ENCODE measurements at places on chromosomes 4 and X.

- no peaks in the 10 kb centered on the region for H3K36me3 ChIP-seq
- H3K4me3 ChIP-seq = no peak overlapping the region
- H3K4me1 ChIP-seq = no peaks in the 10 kb centered on the region
- H3K27ac ChIP-seq = no peak overlapping the region
These were observed 160.4 kb upstream of the GPR101 start for GRCh38 chrX:137194164-137194563.

GRCh38 chr4:26124753-26125321 lies 196.0 kb upstream of the RBPJ start:
- H3K27me3 ChIP-seq = peaks cover 13% of the 10 kb centered on the region
- no peaks in the 10 kb centered on the region for H3K36me3 ChIP-seq
- no peak overlapping the region for H3K4me3 ChIP-seq
- DNase-seq = no peak
- no peak overlapping the region for H3K27ac ChIP-seq

GRCh38 chr4:106629268-106629625 lies 260.7 kb upstream of the GIMD1 start:
- H3K4me3 ChIP-seq = no peak overlapping the region
- no peaks in the 10 kb centered on the region for H3K27me3 ChIP-seq
- no peaks in the 10 kb centered on the region for H3K36me3 ChIP-seq
- H3K27ac ChIP-seq = no peak overlapping the region
- H3K4me1 ChIP-seq = no peaks in the 10 kb centered on the region
- DNase-seq = no peak

DNA sequence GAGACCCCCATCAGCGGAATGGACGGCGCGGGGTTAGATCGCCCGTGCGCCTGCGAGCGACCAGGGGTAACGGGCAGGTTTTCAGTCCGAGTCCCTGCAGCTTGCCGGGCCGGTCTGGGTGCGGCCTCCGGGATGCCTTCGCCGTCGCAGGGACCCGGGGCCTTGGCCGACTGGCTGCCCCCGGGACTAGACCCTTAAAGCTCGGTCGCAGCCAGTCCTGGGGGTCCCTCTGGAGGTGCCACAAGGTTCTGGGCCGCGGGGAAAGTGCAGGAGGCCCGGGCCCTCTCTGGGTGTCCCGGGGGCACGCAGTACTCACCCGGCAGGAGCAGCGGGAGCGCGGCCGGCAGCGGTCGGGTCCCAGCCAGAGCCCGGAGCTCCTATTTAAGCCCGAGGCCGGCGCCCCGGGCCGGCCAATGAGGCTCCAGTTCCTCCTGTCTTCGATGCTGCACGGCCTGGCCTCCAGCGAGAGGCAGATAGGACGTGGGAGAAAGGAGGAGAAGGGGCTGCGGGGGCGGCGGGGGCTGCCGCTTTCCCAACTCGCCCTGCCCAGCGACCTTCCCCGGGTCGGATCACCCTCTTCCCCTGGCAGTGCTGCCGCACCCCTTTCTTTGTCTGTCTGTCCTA lies at the start of gene SPON2:
Gene SPON2 (minus strand): TSS at position 356 of the 624 bp plus-strand sequence.
- no peak for DNase-seq
- peaks cover 25% of the 10 kb centered on the region for H3K36me3 ChIP-seq
- H3K4me1 ChIP-seq = peaks cover 33% of the 10 kb centered on the region
- H3K27ac ChIP-seq = peak within 1 kb of the TSS; percentile 73

- no peak overlapping the region for H3K4me3 ChIP-seq
- H3K4me1 ChIP-seq = peaks cover 6% of the 10 kb centered on the region
- DNase-seq = peak; percentile 71
- H3K27me3 ChIP-seq = no peaks in the 10 kb centered on the region
- peaks cover 10% of the 10 kb centered on the region for H3K36me3 ChIP-seq
- no peak overlapping the region for H3K27ac ChIP-seq
These were observed 135.5 kb downstream of the AFAP1 start for GRCh38 chr4:7803992-7804755.

- peak overlapping the region; percentile 83 for H3K4me3 ChIP-seq
- H3K27me3 ChIP-seq = no peaks in the 10 kb centered on the region
- H3K27ac ChIP-seq = peak overlapping the region; percentile 92
- peaks cover 14% of the 10 kb centered on the region for H3K4me1 ChIP-seq
- H3K36me3 ChIP-seq = peaks cover 21% of the 10 kb centered on the region
These were observed 866 bp upstream of the EMD start for GRCh38 chrX:154378059-154378798.

DNA sequence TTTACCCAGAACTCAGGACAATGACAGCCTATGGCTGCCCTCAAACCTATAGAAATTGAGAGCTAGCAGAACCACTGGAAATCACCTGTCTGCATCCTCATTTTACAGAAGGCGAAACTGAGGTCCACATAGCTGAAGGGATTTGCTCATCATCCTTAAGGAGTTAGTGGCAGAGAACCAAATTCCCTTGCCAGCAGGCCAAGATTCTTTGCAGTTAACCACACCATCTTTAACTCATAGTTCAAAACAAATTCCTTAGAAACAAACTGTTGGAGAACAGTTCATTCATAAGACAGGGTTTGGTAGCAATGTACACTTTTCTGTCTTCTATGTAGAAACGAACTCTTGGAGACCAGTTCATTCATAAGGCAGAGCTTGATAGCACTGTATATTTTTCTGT lies 37.9 kb upstream of the RAP2C start:
- no peak overlapping the region for H3K27ac ChIP-seq
- H3K4me1 ChIP-seq = no peaks in the 10 kb centered on the region
- H3K27me3 ChIP-seq = no peaks in the 10 kb centered on the region
- H3K4me3 ChIP-seq = no peak overlapping the region

GRCh38 chr4:123653236-123653635 lies 256.6 kb downstream of the SPRY1 start:
- H3K36me3 ChIP-seq = no peaks in the 10 kb centered on the region
- H3K27me3 ChIP-seq = no peaks in the 10 kb centered on the region
- no peaks in the 10 kb centered on the region for H3K4me1 ChIP-seq

GRCh38 chr4:59664771-59665170 lies 1535.4 kb upstream of the ADGRL3 start:
- no peaks in the 10 kb centered on the region for H3K27me3 ChIP-seq
- no peak for DNase-seq
- no peak overlapping the region for H3K4me3 ChIP-seq
- no peak overlapping the region for H3K27ac ChIP-seq
- no peaks in the 10 kb centered on the region for H3K36me3 ChIP-seq

DNA sequence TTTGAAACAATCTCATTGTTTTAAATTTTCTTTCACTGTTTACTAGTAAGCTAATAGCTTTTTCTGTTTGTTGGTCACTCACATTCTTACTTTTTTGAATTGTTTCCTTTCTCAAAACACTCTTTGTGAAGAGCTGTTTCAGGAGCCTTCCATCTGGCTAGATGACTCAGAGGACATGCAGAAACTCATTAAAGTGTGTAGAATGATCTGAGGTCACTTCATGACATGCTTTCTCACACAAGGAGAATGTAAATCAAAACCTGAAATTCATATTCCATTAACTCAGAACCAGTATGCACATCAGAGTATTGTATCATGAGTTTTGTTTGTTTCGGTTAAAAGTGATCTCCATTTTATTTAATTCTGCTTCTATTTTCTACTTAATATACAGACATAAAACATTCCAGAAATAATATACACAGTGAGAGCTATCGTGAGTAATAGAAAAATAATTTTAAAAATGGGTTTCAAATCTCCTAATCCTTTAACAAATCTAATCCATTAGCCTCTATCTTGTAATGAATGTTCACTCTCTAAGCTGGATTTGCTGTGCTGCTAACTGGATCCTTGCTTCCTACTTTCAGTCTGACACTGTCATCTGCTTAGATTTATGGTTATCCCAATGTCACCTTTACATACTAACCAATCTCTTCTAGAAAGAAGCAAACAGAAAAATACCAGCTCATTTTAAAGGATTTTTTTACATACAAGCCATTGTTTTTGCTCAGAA lies 449.6 kb downstream of the FSTL5 start:
- H3K36me3 ChIP-seq = peaks cover 2% of the 10 kb centered on the region
- no peaks in the 10 kb centered on the region for H3K4me1 ChIP-seq
- DNase-seq = no peak
- no peak overlapping the region for H3K4me3 ChIP-seq
- H3K27ac ChIP-seq = no peak overlapping the region
- H3K27me3 ChIP-seq = no peaks in the 10 kb centered on the region

GRCh38 chrX:53305219-53305995 lies 24.0 kb upstream of the IQSEC2 start:
- H3K27me3 ChIP-seq = no peaks in the 10 kb centered on the region
- DNase-seq = no peak
- H3K36me3 ChIP-seq = no peaks in the 10 kb centered on the region
- no peak overlapping the region for H3K27ac ChIP-seq
- no peak overlapping the region for H3K4me3 ChIP-seq
- H3K4me1 ChIP-seq = no peaks in the 10 kb centered on the region

DNA sequence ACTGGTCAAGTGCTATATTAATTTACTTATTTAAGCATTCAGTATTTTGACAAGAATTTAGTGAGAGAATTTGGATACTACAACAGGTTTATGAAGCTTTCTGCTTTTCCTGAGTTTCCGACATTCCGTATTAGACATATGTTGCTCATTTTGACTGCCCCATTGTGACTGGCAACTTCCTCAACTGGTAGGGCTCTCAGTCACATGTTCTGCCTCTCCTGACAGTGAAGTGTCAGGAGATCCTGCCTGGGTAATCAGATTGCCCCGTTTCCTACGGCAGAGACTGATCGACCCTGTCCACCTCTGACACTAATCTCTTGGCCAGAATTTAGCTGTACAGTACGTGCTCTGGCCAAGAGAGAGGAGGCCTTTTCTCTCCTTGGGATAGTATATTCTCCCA lies 49.5 kb downstream of the CLNK start:
- no peaks in the 10 kb centered on the region for H3K4me1 ChIP-seq
- no peak for DNase-seq
- no peak overlapping the region for H3K27ac ChIP-seq
- H3K27me3 ChIP-seq = no peaks in the 10 kb centered on the region

- H3K4me3 ChIP-seq = no peak overlapping the region
- peaks cover 60% of the 10 kb centered on the region for H3K27me3 ChIP-seq
- H3K36me3 ChIP-seq = no peaks in the 10 kb centered on the region
- DNase-seq = no peak
- no peaks in the 10 kb centered on the region for H3K4me1 ChIP-seq
These were observed 1.3 kb downstream of the PARM1 start for GRCh38 chr4:74934016-74934831.

DNA sequence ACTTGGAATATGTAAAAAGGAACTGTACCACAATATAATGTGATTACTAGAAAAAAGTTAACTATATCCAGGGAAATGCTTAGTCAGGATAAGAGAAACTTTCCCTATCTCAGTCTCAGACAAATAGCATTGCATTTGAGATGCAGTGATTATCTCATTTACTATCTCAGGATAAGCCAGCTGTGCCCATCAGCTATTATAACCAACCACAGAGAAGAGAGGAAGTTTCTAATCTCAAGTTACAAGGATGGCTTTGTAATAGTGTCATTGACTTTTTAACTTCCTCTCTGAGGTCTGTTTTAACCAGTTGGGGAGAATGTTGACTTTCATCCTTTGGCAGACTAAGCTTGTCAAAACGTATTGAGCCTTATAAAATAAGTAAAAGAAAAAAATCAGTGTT lies 56.5 kb downstream of the SNX25 start:
- peaks cover 9% of the 10 kb centered on the region for H3K36me3 ChIP-seq
- no peak overlapping the region for H3K27ac ChIP-seq
- no peak overlapping the region for H3K4me3 ChIP-seq
- no peak for DNase-seq

DNA sequence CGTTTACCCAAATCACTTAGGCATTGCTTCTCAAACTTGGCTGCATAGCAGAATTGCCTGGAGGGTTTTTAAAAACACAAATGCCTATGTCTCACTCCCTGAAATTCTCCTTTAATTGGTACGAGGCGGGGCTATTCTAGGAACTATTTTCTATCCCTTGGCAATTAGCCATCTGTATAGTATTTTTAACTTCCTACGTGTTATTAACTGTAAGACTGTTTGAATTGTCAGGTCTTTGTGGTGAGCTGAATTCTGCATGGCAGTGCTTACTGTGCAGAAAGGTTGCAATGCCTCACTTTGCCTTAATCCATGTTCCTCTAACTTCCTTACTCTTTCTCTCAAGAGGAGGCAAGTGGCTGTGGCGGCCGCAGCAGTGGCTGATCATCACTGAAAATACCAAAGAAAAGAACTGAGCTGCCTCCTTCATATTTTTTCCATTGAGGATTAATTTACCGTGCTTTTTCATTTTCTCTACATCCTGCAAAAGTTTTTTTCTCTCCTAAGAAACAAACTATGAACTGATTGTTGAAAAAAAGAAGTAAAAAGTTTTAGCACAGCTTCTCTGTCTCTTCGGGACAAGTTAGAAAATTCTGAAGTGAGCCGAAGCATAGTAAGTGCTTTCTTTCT lies at the start of gene SHROOM3:
Gene SHROOM3 (plus strand): TSS at position 329 of the 627 bp plus-strand sequence. CDS start 824 bp downstream, outside the sequence.
- no peak within 1 kb of the TSS for H3K27ac ChIP-seq
- no peak within 1 kb of the TSS for H3K4me3 ChIP-seq
- peaks cover 60% of the 10 kb centered on the region for H3K27me3 ChIP-seq
- DNase-seq = no peak

DNA sequence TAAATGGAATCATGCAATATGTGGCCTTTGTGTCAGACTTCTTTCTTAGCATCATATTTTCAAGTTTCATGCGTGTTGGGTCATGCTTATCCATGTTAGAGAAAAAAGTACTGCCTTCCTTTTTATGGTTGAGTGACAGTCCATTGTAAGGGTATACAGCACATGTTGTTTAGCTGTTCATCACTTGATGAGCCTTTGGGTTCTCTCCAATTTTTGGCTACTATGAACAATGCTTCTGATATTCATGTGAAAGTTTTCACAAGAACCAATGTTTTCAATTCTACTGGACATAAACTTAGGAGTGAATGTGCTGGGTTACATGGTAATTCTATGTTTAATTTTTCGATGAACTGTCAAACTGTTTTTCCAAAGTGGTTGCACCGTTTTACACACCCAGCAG lies 28.1 kb upstream of the LNX1 start:
- no peaks in the 10 kb centered on the region for H3K4me1 ChIP-seq
- H3K36me3 ChIP-seq = peaks cover 2% of the 10 kb centered on the region
- peaks cover 10% of the 10 kb centered on the region for H3K27me3 ChIP-seq
- no peak overlapping the region for H3K4me3 ChIP-seq
- no peak overlapping the region for H3K27ac ChIP-seq
- no peak for DNase-seq

- peaks cover 14% of the 10 kb centered on the region for H3K36me3 ChIP-seq
- peaks cover 41% of the 10 kb centered on the region for H3K4me1 ChIP-seq
- peak overlapping the region; percentile 47 for H3K4me3 ChIP-seq
- DNase-seq = peak; percentile 29
- no peaks in the 10 kb centered on the region for H3K27me3 ChIP-seq
- H3K27ac ChIP-seq = peak overlapping the region; percentile 80
These were observed 185.6 kb downstream of the RAP1GDS1 start for GRCh38 chr4:98446499-98447375.

DNA sequence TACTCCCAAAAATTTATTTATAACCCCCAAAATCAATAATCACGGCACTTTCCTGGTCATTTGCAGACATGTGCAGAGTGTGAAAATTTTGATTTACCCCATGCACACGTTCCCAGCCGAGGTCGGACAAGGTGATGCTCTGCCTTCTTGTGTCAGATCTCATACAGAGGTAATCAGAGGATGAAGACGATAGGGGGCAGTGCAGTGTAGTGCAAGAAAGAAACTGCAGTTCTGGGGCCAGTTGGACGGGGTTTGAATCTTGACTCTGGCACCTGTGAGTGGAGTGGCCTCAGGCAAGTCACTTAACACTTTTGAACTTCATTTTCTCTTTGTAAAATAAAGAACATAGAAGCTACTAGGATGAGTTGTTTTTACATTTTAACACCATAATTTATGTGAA lies 88.4 kb downstream of the FRMPD3 start:
- no peaks in the 10 kb centered on the region for H3K36me3 ChIP-seq
- H3K27ac ChIP-seq = no peak overlapping the region
- H3K27me3 ChIP-seq = no peaks in the 10 kb centered on the region
- no peak for DNase-seq

- no peaks in the 10 kb centered on the region for H3K27me3 ChIP-seq
- no peak overlapping the region for H3K4me3 ChIP-seq
- H3K36me3 ChIP-seq = no peaks in the 10 kb centered on the region
These were observed 225.2 kb upstream of the DKK2 start for GRCh38 chr4:107261241-107261874.

All from central memory CD8-positive, alpha-beta T cell (primary cell).